ENCODE measurements at places on chromosomes 12 and 14. TPM values are rescaled to one million over a fixed set of nuclear protein-coding genes. Genes with fewer than 3 reads are reported as not detected.
A peak's percentile ranks its signal among the peaks of the same experiment; 100 is the strongest.

NXPH4 gene
- 2.1 TPM for total RNA-seq

MUCL1 gene
- not detected for total RNA-seq

ASCL1 gene
- total RNA-seq, result 0.20 TPM

GOLGA5 gene
- 25.4 TPM for total RNA-seq

SDR9C7 gene
- not detected for total RNA-seq

IRAK4 gene
- total RNA-seq, result 3.0 TPM

HOXC4 gene
- not detected for total RNA-seq

TSPAN19 gene
- total RNA-seq, result not detected

DNAJC22 gene
- 3.2 TPM for total RNA-seq

CLEC1B gene
- total RNA-seq, result not detected

SMCO2 gene
- total RNA-seq, result 0.20 TPM

MFAP5 gene
- 0.26 TPM for total RNA-seq

ASPG gene
- 0.33 TPM for total RNA-seq

MIP gene
- not detected for total RNA-seq

IGFBP6 gene
- 5.7 TPM for total RNA-seq

AKAP3 gene
- total RNA-seq, result 1.3 TPM

GRCh38 chr12:49693931-49694444 is 13.2 kb downstream of the FMNL3 start:
- no peak for DNase-seq

DNA sequence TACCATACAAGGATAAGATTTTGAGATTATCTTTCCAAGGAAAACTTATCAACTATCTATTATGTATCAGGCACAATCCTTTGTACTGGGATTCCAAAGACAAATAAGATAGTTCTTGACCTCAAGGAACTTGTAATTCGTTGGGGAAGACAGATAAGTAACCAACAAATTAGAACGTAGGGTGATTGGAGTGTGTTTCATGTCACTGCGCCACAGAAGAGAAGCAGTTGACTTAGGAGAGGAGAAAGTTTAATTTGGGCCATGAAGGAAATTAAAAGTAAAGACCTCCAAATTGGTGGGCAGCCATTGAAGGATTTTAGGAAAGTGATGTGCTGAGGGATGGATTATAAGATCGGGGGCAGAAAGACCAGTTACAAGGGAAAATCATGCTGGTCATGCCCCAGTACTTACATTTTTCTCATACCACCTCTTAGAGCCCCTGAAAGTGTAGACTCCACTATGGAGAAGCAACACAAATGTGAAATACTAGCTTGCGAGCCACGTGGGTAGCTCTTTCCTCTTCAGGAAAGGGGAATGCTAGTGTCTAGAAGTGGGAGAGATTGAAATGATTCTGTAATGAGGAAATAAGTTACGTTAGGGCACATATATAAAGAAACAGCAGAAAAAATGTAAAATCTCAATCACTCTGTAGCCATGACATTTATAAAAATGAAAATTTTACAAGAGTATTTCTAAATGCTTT is 148.7 kb downstream of the ETV6 start:
- DNase-seq, result no peak

DNA sequence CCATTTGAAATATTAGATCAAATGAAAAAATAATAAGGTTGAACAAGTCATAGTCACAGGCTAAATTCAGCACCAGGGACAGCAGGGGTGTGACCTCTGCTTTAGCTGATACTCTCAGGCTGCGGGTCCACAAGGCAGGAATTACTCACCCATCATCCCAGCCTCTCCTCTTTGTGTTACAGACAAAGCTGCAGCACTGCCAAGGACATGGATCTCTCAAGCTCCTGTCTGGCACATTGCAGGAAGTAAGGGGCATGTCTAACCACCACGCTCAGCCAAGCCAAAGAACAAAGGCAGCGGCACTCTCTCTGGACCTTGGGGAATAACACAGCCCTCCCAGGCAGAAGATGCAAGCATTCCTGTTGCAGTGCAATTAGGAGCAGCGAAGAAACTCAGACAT is 783.8 kb downstream of the VRK1 start:
- peak; percentile 38 for DNase-seq

- DNase-seq, result no peak
Measured at GRCh38 chr12:3130057-3130830, 53.1 kb downstream of the TSPAN9 start.

GRCh38 chr14:58280954-58281787 is 17.2 kb upstream of the ARID4A start:
- no peak for DNase-seq

GRCh38 chr12:114682785-114683708 is 928 bp downstream of the TBX3 start:
- peak; percentile 63 for DNase-seq

DNA sequence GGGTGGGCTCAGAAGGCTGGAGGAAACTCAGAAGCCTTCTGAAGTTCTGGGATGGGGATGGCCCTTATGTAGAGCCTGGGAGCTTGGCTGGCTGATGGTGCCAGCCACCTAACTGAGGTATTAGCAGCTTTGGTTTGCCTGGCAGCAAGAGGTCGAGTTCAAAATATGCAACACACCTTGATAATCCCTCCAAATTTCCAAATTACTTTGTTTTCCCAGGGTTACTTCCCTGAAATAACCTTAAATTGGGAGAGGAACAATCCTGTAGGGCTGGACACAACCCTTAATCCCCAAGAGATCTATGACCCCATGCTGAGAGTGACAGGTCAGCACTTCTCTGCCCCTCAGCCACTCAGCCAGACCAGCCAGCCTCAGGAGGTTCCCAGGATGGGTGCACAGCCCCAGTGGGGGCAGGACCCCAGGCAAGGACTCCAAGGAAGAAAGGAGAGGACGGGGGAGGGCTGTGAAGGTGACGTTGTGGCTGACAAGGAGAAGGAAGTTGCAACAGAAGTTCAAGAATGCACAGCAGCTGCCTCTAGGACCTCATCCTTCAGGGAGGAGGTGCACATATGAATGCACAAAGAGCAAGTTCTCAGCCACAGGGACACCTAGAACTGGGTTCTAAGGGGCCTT is 18.6 kb upstream of the KRT77 start:
- DNase-seq, result no peak

- DNase-seq, result no peak
Measured at GRCh38 chr14:33480071-33480886, 470.6 kb downstream of the EGLN3 start.

GRCh38 chr12:53612978-53613377 is 13.2 kb downstream of the ATF7 start:
- DNase-seq, result no peak

GRCh38 chr14:84496677-84497076 is 1033.3 kb upstream of the FLRT2 start:
- no peak for DNase-seq

GRCh38 chr14:99380402-99380801 is 100.3 kb downstream of the SETD3 start:
- no peak for DNase-seq

DNA sequence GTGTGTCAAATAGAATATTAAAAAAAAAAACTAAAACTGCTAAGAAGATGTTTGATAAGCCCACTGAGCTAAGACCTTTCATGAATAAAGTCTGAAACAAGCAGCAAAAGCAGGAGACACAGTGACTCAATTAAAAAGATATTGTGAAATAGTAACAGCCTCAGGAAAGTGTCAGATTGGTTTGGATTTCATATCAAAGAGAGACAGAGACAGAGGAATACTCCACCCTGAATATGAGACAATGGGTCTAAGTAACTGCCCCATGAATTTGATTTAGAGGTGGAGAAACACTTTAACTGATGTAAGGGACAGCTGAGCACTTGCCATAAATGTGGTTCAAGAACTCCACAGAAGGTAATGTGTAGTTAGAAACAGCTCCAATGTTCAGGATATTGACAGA is 277.9 kb upstream of the FOXG1 start:
- DNase-seq, result no peak

DNA sequence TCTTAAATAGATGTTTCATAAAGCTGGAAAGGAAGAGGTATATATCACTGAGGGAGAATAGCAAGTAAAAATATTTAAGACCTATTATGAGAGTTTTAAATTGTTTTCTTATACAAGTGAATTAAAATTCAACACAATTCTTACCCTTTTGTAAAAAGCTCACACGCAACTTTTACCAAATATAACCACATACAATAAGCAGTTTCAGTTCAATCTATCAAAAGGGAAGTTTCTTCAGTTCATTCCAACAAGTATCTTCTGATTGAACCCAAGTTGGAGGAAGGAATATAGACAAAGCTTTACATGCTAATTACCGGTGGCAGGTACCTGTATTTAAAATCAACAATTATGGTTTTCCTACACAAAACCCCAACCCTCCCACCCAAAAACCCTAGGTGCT is 41.1 kb downstream of the GTF2A1 start:
- no peak for DNase-seq

GRCh38 chr14:104778694-104779331 is 16.7 kb downstream of the AKT1 start:
- DNase-seq, result no peak

- DNase-seq, result peak; percentile 87
Measured at GRCh38 chr12:131229426-131230339, 276.0 kb downstream of the ADGRD1 start.

- DNase-seq, result no peak
Measured at GRCh38 chr14:33793398-33794110, 157.3 kb downstream of the EGLN3 start.

- DNase-seq, result no peak
Measured at GRCh38 chr14:53450871-53451270, 297.7 kb upstream of the DDHD1 start.

GRCh38 chr12:12718381-12718759 is 1.2 kb downstream of the CDKN1B start:
- DNase-seq, result no peak

DNA sequence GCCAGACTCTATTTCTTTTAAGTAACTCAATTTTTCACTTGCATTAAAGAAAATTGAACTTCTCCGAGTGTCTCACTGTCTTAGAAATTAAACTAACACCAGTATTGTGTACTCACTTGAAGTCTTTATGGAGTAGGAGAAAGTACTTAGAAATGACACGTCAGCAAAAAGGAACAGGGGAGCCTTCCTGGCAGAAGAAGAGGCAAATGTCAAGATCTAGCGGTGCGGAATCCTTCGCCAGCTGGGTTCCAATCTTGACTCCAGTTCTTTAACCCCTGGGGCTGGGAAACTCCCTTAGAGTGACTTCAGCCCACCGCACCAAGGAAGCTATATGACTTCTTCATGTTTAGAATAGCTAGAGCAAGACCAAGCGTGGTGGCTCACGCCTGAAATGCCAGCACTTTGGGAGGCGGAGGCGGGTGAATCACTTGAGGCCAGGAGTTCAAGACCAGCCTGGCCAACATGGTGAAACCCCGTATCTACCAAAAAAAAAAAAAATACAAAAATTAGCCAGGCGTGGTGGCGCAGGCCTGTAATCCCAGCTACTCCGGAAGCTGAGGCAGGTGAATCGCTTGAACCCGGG is 34.4 kb downstream of the WBP11 start:
- peak; percentile 59 for DNase-seq

DNA sequence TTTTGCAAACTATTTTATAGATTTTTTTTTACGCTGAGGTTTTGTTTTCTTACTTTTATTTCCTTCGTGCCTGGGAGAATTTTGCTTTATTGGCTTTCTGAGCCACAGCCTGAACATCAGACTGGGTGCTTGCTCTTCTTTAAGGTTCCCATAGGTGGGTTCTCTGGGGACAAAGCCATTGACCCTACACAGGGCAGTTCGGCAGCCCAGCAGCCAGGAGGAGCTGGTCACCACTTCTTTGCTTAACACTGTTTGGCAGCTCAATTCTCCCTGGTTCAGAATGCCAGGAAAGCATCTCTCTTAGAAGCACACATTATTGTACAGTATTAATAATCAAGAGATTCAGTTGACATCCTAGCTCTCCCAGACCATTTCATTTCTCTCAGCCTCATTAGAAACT is 140.8 kb upstream of the NEDD1 start:
- DNase-seq, result peak; percentile 55

DNA sequence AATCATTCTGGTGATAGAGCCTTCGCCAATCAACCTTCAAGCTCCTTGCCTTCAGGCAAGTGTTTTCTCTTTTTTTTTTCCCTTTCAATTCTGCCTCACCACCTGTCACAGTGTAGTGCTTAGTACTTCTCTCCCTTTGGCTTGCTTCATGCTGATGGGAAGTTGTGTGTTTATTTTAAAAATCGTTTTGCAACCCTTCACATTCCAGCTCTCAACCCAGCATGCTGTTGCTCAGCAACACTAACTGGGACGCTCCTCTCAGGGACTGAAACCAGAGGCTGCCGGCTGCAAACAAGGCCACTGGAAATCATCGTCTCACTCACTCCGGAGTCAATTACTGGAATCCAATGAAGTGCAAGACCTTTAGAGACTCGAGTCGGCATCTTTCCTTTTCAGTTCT is 342.7 kb downstream of the PRKD1 start:
- peak; percentile 30 for DNase-seq

GRCh38 chr12:51636986-51637385 is 46.0 kb downstream of the SCN8A start:
- DNase-seq, result no peak

DNA sequence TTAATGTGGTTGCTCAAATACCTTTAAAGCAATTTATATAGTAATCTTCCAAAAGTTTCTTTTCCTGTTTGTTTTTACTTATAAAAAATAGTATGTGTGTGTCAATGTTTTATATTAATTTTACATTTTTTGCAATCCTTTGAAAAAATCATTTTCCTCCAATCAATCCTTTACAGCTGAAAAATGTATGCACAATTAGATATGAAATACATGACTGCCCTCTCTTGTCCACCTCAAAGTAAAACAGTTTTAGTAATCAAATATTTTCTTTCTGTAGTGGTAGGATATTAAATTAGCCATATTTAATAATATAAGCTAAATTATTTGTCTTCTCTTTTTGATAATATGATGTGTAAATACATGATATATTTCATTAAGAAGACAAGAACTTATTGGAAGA is 269.9 kb downstream of the ADAMTS20 start:
- no peak for DNase-seq

DNA sequence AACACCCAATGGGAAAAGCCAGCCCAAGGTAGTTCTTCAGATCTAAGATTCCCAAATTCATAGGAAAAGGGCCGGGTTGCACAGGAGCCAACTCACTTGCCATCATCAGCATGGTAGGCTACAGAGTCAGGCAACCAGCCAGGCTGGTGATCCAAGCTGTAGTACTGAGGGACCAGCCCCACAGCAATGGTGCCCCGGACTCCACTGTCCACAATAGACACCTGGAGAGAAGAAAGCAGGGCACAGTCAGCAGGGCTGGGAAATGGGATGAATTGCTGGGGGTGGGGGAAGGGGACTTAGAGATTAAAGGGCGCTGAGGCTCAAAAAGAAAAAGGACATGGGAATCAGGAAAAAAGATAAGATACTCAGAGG is 4.2 kb downstream of the SPRYD3 start:
- DNase-seq, result no peak
